ENCODE measurements at places on chromosomes 7 and 10.

DNA sequence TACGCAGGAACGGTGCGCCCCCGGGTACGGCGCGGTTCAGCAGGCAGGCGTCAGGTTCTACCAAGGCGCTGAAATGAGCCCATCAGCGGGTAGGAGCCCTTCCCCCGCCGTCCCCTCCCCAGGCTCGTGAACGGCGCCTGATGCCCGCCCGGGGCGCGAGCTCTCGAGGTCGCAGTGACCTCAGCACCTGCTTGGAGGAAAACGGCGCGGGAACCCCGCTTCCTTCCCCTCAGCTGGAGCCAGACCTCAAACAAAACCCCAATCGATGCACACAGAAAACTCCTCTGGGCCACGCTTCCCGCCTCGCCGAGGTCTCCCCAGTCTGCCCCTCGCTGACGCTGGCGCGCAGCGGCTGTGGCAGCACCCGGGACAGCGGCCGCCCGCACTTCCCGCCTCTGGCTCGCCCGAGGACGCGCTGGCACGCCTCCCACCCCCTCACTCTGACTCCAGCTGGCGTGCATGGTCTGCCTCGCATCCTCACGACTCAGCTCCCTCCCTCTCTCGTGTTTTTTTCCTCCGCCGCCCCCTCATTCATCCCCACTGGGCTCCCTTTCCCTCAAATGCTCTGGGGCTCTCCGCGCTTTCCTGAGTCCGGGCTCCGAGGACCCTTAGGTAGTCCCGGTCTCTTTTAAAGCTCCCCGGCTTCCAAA, 514 bp upstream of the GAD2 start:
- DNase-seq = peak; percentile 1

- no peak for DNase-seq
Measured at GRCh38 chr7:135537453-135537852, 20.3 kb upstream of the NUP205 start.

DNA sequence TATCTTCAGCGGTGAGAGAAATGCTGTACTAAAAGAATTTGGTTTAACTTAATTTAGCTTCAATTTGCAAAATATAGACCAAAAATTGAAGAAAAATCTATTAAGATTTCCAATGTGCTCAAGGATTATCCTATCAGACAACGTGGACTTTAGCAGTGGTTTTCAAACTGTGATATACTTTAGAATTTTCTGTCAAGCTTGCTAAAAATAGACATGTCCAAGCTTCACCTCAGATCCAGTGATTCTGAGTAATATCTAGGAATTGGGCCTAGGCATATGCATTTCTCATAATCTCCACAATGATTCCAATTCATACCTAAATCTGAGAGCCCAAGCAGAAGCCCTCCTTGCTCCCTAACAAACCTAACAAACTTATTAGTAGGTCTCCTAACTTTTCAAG, 3.4 kb downstream of the WASL start:
- no peak for DNase-seq

GRCh38 chr10:20407357-20407756, 489.8 kb downstream of the NEBL start:
- DNase-seq = no peak

- DNase-seq = no peak
Measured at GRCh38 chr7:159108941-159109652, 35.6 kb downstream of the VIPR2 start.
